ENCODE measurements at places on chromosomes 12 and 14.

GRCh38 chr12:51722431-51722830 is 126.1 kb downstream of the FIGNL2 start:
- no peak for DNase-seq

GRCh38 chr14:58299401-58300330 is 1.3 kb downstream of the ARID4A start:
- DNase-seq: no peak

GRCh38 chr14:77099425-77100167 is 1.5 kb downstream of the CIPC start:
- no peak for DNase-seq

- no peak for DNase-seq
These were observed 4.5 kb upstream of the HOXC11 start for GRCh38 chr12:53968214-53969127.

DNA sequence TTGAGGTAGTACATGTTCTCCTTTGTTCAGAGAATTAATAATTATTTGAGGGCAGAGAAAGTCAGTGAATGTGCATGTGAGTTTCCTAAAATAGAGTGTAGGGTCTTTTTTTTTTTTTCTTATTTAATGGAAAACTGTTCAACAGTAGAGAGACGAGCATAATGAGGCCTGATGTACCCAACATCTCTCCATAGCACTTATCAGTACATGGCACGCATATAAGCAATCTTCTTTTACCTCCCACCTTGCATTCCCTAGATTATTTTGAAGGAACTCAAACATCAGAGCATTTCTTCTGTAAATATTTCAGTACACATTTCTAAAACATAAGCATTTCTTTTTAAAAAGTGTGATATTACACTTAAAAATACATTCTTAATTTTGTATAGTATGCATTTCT is 87.8 kb downstream of the KTN1 start:
- DNase-seq: no peak

- no peak for DNase-seq
These were observed 768 bp downstream of the PTPN11 start for GRCh38 chr12:112419297-112420133.

- no peak for DNase-seq
These were observed 35.8 kb downstream of the MYF5 start for GRCh38 chr12:80752464-80752863.

DNA sequence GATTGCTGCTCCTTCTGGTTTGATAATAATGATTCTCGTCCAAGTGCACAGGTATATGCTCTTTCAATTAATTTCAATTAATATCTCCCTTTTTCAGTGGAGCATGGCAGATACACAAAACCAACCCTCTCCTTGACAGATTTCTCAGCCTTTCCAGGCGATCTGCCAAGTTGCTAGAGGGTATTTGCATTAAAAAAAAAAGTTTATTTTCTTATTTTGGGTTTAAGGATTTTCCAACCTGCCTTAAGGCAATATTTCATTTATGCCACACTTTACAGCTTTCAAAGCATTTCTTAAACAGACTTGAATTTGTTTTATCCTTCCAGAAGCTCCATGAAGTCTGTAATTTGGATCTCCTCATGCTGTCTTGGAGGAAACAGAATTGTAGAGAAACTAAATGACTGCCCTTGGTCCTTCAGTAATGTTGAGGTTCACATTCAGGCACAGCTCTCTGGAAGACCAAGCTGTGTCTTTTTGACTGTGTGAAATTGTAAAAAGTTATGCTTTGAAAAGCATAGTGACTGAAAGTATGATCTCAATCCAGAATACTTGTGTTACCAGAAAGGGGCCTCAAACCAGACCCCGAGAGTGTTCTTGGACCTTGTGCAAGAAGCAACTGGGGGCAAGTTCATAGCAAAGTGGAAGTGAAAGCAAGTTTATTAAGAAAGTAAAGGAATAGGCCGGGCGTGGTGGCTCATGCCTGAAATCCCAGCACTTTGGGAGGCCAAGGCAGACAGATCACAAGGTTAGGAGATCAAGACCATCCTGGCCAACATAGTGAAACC is 2.3 kb downstream of the DGLUCY start:
- DNase-seq: peak; percentile 39

DNA sequence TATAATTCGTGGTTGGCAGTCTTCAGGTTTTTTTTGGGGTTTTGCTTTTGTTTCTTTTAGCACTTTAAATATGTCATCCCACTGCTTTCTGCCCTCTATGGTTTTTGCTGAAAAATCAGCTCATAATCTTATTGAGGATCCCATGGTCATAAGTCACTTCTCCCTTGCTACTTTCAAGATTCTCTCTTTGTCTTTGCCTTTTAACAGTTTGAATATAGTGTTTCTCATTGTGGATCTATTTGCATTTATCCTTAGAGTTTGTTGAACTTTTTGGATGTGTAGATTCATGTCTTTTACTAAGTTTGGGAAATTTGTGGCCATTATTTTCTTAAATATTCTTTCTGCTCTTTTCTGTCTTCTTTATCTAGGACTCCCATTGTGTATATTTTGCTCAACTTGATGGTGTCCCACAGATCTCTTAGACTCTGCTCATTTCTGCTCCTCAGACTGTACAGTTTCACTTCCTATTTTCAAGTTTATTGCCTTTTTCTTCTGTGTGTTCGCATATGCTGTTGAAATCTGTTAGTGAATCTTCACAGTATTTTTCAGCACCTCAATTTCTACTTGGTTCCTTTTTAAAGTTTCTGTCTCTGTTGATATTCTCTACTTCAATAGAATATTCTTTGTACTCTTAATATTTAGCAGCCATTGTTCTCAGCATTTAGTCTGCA is 70.8 kb downstream of the WNK1 start:
- no peak for DNase-seq

DNA sequence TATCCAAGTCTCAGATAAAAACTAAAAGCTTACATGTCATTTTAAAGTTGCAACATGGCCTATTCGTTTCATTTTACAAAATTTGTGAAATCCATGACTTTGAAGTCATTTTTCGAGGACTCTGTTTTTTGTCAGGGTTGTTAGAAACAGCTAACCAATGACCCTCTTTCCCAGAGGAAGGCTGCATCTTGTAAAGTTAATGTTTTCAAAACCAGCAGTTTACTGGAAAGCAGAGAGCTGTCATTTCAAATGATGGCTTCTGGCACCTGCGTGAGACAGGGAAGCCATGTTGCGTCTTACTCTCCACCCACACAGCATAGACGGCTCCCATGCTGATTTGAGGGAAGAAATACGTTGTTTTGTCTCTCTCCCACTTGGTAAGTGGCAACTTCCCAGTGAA is 50.1 kb upstream of the RTRAF start:
- no peak for DNase-seq

DNA sequence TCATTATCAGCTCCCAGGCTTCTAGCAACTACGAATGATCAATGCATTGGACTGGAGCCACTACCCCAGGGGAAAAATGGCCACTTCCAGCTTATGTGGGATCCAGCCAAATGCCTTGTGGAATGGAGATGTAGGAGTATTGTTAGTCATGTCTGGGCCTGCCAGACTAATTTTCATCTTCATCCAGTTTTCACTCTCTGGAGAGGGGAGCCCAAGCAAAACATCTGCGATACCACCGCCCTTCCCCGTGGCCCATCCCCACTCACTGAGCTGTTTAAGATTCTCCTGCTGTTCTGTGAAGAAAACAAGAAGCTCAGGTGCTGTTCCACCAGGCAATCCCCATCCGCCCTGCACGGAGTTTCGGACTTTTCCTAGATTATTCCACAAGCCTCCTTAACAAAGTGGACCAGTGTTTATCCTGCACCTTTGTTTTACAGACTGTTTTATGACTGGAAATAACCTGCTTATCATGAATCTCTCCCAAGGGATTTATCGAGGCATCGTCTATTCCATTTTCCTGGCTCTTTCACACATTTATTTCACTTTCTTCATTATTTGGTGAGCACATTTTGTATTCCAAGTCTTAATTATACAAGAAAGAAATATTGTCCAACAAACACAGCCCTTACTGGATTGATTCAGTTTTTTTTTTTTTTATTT is 35.5 kb upstream of the MAX start:
- DNase-seq: no peak

DNA sequence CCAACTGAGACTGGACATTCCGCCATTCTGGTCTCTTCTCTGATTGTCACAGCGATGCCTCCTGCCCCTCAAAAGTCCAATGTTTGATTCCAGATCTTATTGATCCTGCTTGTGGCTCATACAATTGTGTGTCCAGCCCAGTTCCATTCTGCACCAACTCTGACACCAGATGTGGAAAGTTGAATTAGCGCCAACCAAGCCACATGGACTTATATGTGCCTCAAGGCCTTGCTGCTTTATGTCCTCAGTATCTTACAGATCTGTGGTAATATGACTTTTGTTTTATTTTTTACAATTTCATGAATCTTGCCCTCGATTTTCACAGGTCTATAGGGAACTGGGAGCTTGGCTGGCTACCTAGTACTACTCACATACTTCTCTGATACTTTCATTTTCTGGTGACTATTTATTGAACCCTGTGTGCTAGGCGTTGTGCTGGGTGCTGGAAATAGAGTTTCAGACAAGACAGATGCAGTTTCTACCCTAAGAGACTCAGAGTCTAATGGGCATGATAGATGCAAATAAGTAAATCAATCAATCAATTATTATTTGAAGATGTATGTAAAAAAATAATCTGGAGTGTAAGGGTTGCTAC is 472.0 kb downstream of the TMTC2 start:
- no peak for DNase-seq

- DNase-seq: no peak
These were observed 187.1 kb downstream of the TSPAN9 start for GRCh38 chr12:3263939-3264922.

DNA sequence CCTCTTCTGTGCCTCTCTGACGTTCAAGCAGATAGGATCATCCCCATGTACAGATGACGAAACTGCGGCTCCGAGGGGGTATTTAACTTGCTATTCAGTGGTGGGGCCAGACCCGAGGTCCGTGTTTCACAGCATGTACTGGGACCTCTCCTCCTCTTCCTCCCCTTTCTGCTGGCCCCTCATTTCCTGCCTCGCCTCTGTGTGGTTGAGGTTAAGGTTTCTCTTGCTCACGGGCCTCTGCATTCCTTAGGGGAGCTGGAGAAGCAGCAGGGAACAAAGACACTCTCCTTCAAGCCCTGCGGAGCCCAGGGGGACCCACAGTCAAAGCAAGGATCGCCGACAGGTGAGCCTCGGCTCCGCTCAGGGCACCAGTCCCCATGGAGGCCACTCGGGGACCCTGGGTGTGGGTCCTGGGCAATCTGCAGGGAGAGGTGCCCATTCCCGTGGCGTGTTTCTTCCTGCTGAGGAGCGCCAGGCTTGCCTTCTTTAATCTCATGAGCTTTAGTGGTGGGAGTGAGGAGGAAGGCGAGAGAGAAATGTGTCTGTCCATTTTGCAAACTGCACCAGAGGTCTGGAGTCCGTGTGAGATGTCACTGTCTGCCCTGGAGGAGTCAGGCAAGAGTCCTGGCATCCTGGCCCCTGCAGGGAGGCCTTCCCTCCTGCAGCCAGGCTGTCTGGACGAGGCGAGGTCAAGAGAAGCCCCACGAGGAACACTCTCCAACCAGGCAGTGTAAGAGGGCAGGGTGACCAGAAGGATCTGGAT is 45.0 kb downstream of the SLC6A12 start:
- DNase-seq: no peak

DNA sequence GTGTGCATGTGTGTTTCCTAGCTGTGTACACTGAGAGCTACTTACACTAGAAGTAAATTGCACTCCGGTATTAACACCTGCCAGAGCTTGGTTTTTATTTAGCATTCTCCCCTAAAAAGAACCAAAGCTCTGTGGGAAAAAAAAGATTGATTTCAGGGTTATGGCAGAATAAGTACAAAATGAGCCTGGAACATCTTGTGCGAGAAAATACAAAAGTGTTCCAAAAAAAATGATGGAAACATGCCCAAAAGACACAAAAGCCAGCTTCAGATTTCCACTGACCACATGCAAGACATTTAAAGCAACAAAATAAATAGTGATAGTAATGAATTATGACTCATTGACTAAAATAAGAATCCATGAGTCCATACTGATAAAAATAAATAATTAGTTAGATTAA is 188.3 kb downstream of the GXYLT1 start:
- DNase-seq: no peak

DNA sequence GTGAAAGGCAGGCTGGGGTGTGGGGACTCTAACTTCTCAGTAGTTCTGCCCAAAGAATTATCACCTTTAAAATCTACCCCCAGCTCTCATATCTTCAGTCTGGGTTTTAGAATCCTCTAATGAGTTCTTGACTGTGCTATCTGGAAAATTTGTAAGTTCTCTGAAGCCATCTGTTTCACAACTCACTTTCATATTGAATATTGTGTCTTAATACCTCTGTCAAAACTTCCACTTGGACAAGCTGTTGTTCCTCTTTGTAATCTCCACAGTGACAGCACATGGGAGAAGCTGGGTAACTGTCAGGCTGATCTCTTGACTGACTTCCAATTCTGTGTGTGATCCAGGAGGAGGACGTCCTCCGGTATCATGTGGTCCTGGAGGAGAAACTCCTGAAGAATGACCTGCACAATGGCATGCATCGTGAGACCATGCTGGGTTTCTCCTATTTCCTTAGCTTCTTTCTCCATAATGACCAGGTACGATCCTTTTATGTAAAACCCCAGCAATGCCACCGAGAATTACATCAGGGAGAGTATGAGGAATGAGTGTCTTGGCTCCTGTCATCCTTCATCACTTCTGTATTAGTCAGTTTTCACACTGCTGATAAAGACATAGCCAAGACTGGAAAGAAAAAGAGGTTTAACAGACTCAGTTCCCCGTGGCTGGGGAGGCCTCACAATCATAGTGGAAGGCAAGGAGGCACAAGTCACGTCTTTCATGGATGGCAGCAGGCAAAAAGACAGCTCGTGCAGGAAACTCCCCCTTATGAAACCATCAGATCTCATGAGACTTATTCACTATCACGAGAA is 111.9 kb downstream of the STAB2 start:
- peak; percentile 11 for DNase-seq

DNA sequence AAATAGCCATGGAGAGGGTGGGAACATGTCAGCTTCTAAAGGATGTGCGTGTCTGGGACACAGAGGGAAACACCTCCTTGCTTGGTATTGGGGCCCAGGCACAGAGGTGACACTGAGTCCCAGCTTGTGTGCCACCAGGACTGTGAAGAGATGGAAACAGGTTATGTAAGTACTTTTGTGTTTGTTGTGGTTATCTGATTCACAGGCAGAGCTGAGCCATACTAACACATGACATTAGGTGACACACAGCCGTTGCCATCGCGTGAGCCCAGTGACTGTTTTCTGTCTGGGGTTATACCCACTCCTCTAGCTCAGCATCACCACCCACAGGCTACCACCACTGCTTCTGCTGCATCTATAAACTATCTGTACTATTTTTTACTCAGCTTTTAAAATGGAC is 12.1 kb upstream of the FLVCR2 start:
- peak; percentile 92 for DNase-seq
